ENCODE measurements at places on chromosomes 5 and 9.

GRCh38 chr9:114782586-114782985 lies 23.3 kb downstream of the TNFSF15 start:
- no peak for DNase-seq

- DNase-seq = no peak
Measured at GRCh38 chr9:96071076-96071814, 195.8 kb downstream of the ERCC6L2 start.

- no peak for DNase-seq
Measured at GRCh38 chr9:99414321-99414720, 192.2 kb downstream of the SEC61B start.

DNA sequence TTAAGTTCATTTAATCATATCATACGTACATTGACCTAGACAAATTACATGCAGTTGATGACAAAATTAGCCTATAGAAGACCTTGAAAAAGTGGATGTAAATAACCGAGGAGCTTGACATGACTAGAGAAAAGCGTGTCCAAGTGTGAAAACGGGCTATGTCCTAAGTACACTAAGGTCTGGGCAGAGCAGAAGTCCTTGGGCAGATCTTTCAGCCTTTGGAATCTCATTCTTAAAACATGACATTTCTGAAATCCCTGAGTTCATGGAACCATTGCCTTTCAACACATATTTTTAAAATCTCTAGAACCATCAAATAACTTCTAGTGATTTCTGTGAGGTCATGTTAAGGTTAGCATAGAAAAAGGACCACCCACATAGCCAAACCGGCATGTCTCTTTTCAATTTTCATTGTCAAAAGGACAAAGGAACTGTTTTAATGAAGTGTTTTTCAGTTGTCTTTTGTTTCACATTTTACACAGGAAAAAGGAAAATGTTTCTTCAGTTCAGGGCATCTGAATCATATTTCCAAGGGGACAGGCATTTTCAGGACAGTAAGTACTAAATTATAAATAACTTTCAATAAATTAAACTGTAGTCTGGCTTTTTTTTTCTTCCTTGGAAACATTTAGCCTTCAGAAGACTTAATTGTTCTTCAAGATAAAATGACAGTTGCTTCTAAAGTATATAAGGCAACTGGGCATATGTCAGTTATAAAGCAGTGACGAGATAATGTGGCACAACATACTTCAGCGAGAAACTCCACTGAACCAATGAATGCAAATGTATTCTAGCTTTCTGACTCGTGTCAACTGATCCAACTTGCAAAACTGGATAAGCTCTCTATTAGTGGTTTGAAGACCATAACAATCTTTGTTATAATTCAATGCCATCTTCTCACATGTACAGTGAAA lies 416.8 kb downstream of the NFIB start:
- DNase-seq = no peak

DNA sequence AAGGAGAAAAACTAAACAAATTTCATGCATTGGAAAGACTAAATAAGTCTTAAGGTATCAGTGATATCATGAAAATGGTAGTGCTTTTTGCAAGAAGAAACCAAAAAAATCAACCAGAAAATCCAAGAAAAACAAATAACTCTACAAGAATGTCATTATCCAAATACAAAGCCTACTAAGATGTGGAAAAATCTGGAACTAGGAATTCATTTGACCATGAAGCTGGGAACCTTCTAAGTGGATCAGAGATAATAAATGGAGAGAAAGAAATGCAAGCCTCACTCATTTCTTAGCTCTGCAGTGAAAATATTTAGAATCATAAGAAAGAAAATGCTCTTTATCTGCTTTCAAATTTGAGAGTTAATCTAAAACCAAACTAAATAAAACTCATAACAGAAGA lies 51.3 kb downstream of the RASEF start:
- no peak for DNase-seq

- no peak for DNase-seq
Measured at GRCh38 chr9:124188331-124189110, 69.2 kb upstream of the NEK6 start.

- no peak for DNase-seq
Measured at GRCh38 chr5:67577424-67577823, 380.8 kb upstream of the CD180 start.

DNA sequence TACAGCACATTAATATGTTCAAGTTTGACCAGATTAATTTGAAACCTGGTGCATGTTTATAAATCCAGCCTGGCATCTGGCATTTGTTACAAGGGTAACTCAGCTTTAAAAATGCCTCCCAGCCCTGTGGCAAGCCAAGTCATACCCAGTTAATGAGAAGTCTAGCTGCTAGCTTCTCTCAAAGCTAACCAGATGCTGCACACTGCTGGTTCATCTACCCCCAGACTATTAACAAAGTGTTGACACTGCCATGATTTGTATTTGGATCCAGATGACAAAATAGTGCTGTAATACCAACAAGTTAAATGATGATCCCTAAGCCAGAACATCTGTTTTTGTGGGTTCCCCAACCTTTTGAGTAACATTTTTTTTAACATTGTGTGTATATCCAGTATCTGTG lies 573.7 kb upstream of the DAB2 start:
- no peak for DNase-seq

DNA sequence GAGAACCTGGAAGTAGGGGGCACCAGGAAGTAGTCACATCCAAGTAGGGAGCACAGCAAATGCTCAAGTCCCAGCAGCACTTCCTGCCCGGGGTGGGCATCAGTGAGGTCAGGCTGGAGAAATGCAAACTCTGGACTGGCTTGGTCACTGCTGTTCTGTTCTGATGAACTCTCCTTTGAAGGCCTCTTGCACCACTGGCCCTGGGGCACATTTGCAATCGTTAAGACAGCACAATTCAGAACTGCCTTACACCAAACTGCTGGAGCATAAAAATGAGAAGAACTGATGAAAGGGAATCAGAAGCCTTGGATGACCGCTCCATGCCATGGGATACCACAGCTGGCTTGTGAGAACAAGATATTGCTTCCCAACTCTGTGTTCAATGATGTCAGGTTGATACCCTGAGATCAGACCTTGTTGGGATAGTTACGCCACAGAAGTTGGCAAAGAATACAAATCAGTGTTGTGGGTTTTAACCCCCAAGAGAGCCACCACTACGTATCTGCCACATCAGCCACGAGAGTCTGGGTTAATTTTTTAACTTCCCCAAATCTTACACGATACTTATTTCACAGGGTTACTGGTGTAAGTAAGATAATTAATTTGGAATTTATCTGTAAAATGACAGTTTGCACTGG lies 42.3 kb upstream of the ZSWIM6 start:
- DNase-seq = no peak

DNA sequence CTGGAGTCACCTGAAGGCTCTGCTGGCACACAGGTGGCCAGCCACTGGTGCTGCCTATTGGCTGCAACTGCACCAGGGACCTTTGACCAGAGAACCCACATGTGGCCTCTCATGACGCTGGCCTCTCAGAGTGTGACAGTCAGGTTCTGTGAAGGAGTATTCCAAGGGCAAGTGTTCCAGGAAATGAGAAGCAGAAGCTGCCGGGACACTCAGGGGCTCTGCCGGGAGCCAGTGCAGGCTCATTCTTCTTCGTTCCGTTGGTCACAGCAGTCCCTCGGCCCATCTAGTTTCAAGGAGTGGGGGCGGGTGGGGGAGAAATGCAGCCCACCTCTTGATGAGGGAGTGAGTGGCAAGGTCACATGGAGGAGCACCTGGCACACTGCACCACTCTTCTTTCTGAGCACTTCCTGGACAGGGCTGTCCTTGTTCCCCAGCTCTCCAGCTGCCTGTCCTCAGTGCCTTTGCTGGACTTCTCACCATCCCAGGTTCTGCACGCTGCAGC lies 237.5 kb downstream of the GADD45G start:
- no peak for DNase-seq

- DNase-seq = no peak
Measured at GRCh38 chr5:8053270-8053669, 184.3 kb downstream of the MTRR start.

GRCh38 chr5:134140530-134141201 lies 26.2 kb downstream of the TCF7 start:
- no peak for DNase-seq

DNA sequence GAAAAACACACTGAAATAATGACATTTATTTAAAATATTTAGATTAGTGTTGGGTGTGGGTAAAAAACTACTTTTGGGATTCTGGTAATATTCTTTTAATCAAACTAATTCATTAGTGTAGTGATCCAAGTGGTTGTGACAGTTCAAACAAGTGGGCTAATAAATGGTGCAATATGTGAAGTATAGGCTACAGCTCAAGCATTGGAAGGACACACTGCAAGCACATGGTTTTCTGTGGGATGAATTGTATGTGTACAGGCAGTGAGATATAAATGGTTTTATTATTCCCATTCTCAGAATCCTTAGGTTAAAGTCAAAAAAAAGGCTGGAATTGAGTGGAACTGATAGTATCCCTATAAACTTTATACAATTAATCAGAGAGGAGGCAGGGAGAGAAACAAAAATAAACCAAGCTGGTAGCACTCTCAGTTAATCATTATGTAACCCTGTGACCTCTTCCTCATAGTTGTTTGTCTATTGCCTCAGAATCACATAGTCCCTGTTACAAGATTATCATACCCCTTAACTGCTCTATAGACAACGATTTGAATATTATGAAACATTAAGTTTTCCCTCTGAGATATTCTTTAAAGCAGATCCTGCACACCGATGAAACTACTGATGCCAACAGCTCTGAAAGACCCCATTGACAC lies 1755.4 kb upstream of the ACO1 start:
- DNase-seq = no peak

- DNase-seq = no peak
Measured at GRCh38 chr5:32584646-32585045, 711 bp upstream of the SUB1 start.

GRCh38 chr9:127319366-127320114 lies 55.0 kb downstream of the GARNL3 start:
- DNase-seq = no peak

DNA sequence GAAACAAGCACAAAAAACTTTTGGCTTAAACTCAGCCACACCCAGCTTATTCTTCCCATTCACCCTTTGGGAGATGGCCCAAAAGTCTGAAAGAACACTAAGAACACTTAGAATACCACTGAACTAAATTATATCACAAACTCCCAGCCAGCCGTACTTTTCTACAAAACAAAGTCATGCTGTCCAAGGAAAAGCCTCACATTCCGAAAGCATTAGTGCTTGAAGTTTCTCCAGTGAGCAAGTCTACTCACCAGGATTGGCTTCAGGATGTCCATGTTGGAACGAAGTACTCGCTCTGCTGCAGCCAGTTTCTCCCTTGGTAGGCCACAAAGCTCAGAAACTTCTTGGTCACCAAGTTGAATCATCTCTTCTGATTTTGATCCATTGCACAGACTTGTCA lies 69.7 kb downstream of the ABCA1 start:
- no peak for DNase-seq

- peak; percentile 50 for DNase-seq
Measured at GRCh38 chr5:175652741-175653663, 4.9 kb upstream of the HRH2 start.

GRCh38 chr5:14243766-14244165 lies 100.6 kb downstream of the TRIO start:
- DNase-seq = no peak

- no peak for DNase-seq
Measured at GRCh38 chr9:489198-490197, 274.8 kb downstream of the DOCK8 start.

- DNase-seq = no peak
Measured at GRCh38 chr9:16135968-16136367, 583.1 kb downstream of the CCDC171 start.

DNA sequence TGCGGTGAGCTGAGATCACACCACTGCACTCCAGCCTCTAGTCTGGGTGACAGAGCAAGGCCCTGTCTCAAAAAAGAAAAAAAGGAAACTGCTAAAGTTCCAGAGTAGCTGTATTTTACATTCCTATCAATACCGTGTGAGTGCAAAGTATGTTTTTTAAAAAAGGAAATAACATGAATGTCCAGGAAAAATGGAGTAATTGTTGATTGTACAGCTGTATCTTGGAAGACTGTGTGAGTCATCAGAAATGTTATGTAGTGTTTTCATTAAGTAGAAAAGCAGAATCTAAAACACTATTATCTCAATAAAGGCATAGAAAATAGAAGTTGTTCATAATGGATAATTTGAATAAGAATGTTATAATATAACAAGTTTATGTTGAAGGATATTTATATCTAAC lies 53.9 kb downstream of the ZCCHC7 start:
- DNase-seq = no peak

DNA sequence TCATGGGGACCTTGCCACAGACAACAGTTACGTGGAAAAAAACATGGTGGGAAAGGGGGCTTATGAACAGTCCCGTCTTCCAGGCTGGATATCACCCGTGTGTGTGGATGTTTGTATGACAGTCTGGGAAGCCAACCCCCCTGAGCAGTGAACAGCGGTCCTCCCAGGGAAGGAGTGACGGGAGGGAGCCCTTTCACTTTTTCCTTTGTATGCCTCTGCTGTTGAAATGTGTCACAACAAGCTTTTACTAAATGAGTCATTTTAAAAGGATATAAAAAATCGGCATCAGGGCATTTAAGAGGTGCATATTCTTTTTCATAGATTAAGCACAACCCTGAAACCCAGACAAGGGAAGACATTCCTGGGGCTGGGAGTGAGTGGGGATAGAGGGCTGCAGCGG lies 5.1 kb downstream of the MYMK start:
- DNase-seq = no peak

DNA sequence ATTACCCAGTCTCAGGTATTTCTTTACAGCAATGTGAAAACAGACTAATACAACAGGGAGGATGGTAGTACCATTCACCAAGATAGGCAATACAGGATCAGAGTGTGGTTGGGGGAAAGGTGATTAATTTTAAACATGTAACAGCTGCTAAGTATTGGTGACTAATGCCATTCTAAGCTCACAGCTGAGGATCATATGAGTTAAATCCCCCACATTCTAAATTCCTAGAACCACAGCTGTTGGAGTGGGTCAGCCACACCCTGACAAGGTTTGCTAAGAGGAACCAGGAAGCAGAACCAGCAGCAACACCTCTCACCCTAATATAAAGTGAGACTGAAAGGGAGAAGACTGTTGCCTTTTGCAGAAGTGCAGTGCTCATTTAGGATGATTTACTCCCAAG lies 24.8 kb downstream of the HSPB3 start:
- DNase-seq = no peak

- no peak for DNase-seq
Measured at GRCh38 chr9:79652598-79652997, 80.8 kb downstream of the TLE4 start.

GRCh38 chr5:31096238-31096865 lies 97.1 kb upstream of the CDH6 start:
- no peak for DNase-seq

- no peak for DNase-seq
Measured at GRCh38 chr5:177109810-177110209, 23.1 kb downstream of the FGFR4 start.

DNA sequence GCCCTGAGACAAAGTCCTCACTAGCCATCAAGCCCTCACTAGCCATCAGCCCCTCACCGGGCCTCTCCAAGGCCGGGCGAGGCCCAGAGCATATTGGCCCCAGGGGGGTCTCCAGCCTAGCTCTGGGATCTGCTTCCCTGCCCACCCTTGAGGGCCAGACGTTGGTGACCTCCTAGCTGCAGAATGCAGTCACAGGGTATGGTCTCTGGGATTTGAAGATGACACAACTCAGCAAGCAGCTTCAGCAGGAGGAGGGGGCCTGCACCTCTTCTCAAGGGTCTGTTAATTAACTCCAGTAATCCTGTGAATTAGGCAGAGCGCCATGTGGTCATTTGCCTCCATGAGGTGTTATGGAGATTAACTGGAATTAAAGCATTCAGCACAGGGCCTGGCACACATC lies 116.9 kb upstream of the SPOCK1 start:
- no peak for DNase-seq

Data from stimulated activated CD4-positive, alpha-beta T cell treated with anti-CD3 and anti-CD28 coated beads, TNF-alpha, amount 100 ng/mL, for 1 hour (primary cell).